NCI-H146 (cell line): ENCODE measurements at places on chromosomes 12 and 14.
A peak's percentile ranks its signal among the peaks of the same experiment; 100 is the strongest.

GRCh38 chr14:105294142-105294597 lies 6.6 kb downstream of the BRF1 start:
- DNase-seq, result peak; percentile 21

DNA sequence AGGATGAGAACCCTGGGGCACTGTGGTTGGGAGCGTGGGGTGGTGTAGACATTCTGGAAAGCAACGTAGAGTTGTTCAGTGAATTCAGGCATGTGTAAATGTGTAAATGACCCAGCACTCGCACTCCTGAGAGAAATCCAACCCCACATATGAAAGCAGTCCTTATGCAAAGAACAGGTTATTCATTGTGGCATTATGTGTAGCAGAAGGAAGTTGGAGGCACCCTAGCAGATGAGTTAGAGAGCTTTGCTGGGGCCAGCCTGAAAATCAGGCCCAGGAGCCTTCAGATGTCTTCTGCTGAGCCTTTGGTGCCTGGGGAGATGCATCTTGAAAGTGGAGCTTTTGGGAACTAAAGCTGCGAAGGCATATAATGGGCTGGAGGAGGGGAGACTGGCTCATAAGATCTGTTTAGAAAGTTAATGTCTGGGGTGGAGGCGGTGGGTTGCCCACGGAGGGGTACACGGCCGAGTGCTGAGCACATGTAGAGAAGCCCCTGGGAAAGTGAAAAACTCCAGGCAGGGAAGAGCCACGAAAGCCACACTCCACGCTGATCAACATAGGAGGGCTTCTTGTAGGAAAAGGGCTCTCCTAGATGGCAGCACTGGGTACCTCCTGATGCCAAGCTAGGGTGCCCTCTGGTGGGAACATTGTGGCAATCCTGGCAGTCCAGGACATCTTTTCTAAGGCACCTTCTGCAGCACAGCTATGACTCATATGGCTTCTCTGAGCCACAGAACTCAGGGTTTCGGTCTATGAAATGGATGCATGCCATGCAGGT lies 6.0 kb upstream of the KRT83 start:
- peak; percentile 89 for DNase-seq

DNA sequence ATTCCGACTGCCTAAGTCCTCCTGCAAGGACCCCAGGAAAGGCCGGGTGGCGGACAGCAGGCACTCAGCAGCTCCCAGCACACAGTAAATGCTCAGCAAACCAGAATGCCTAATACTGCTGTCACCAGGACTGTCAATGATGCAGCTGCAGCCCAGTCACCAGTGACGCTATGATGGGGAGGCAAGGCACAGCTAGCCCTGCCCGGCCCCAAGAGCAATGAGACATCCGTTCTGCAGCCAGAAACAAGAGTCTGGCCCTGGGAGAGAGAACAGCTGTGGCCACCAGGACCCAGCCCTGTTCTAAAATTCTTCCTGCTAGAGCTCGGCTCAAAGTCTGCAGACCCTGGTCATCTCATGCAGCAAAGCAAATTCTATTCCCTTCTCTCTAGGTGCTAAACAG lies 69.8 kb downstream of the NCOR2 start:
- DNase-seq, result no peak

- no peak for DNase-seq
Measured at GRCh38 chr12:86741531-86741930, 485.3 kb upstream of the MGAT4C start.

DNA sequence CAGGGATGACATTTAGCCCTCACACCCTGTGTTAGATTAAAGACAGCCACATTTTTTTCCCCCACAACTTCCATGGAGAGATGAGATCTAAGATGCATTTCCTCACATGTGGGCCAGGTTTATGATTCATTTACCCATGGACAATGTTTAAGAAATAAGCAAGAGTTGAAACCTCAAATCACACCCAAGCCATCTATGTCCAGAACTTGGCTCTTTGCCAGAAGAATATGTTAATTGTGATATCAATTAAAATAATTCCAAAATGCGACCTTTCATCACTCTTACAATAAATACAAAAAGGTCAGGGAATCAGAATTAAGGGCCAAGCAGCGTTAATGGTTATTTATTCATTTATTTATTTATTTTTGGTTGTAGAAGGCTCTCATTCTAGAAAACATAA lies 1376.9 kb upstream of the TMEM132C start:
- DNase-seq, result no peak

- no peak for DNase-seq
Measured at GRCh38 chr14:54486685-54487084, 2.1 kb downstream of the GMFB start.

DNA sequence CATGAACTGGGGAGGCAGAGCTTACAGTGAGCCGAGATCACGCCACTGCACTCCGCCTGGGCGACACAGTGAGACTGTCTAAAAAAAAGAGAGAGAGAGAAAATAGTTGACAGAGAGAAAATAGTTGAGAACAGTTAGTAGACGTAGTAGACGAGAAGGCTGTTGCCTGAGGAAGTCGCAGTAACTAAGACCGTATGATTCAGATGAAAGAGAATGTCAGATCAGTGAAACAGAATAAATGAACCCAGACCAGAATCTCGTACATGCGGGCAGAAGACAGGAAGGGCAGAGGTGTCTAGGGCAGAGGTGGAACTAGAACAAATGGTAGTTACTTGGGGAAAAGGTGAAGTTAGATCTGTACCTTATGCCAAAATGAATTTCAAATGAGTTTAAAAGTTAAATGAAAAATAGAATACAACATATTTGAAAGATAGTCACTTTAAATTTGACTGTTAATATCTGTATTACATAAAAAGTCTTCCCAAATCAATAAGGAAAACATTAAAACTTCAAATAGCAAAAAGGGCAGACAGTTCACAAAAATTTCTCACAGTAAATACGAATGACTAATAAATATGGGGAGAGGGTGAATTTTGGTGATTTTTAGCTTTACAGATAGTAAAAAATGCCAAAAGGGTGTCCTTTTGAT lies 17.7 kb downstream of the MDM2 start:
- DNase-seq, result no peak

GRCh38 chr14:73814153-73814552 lies 37.5 kb upstream of the PTGR2 start:
- DNase-seq, result no peak

DNA sequence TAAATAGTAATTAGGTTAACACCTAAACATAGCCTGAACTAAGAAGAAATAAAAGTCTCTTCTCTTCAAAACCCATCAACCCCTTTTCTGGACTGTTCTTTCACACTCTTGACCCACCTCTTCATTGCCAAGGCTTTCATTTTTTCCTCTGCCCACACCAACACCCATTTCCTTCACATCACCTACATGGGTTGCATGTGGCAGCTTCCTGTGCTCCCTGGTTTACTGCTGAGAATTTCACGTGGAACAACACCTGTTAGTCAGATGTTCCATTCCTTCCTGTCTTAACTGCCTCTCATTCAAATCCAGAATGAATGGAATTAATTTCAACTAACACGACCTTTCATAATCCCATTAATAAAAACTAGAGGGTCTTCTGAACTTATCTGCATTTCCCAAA lies 157.3 kb downstream of the BCAT1 start:
- DNase-seq, result no peak

- DNase-seq, result no peak
Measured at GRCh38 chr14:104274806-104275205, 136.4 kb downstream of the KIF26A start.

GRCh38 chr12:18467620-18468245 lies 206.4 kb downstream of the PIK3C2G start:
- no peak for DNase-seq

GRCh38 chr12:2246358-2246757 lies 193.6 kb downstream of the CACNA1C start:
- no peak for DNase-seq
